ENCODE measurements at places on chromosomes 3 and 15.

DNA sequence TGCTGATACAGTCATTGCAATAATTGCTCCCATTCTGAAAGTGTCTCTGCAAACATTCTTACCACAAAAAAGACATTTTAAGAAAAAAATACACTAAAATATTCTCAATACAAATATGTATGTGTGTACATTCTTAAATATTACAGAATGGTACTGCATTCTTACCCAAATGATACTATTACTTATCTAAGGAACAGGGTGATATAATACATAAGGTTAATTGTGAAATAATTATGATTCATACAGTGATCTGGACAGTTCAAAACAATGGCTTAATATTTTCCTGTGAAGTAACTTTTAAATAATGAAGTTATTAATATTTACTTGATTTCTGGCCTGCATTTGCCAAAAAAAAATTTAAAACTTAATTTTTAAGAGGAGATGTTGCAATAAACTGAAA, 694.6 kb downstream of the TUSC7 start:
- DNase-seq, result no peak

DNA sequence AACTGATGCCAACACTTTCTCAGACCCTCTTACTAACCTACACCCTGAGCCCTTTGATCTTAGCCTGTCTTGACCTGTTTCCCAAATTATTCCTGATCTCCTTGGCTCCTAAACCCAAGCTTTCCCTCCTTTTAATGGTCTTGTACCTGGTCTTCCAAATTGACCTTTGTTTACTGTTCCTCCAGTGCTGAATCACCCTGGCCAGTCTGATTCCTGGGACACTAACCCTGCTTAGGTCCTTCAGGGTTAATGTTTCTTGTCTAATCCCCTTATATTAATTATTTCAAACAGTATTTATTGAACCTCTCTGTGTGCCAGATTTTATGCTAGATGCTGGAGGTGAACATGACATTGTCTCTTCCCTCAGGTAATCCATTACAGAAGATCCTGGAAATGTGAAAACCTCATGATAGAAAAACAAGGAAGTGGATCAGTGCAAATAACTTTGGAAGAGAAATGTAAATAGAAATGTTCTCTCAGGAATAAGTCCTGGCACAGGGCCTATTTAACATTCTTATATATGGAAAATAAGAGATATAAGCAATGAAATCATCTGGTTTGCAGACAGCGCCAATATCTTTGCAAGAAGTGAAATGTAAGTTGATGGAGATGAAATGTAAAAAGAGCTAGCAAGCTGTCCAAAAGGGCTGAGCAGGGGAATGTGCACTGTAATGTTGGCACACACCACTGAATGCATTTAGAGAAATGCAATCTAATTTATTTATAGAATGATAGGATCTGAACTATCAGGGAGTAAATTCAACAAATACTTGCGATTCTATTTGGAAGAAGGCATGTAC, 20.7 kb downstream of the HGD start:
- DNase-seq, result peak; percentile 96

DNA sequence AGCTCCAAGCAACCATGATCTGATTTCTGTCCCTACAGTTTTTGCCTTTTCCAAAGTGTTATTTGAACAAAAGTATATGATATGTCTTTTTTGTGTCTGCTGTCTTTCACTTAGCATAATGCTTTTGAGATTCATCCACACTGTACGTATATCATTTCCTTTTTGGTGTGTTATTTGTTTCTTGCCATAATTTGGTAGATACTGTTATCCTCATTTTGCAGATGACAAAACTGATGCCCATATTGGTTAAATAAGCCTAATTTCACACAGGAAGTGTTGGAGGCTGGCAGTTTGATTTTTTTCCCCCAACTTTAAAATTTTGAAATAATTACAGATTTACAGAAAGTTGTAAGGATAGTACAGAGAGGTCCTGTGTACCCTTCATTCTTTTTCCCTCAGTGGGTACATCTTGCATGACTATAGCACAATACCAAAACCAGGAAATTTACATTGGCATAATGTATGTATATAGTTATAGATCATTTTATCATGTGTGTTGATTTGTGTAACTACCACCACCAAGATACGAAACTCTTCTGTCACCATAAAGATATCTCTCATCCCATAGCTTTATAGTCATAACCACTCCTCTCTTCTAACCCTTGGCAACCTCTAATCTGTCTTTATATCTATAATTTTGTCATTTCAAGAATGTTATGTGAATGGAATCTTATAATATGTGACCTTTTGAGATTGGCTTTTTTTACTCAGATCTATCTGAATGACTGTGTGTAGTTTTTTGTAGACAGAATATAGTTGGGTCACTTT, 55.6 kb downstream of the RASA2 start:
- no peak for DNase-seq

- DNase-seq, result no peak
These were observed 25.3 kb upstream of the ANKRD28 start for GRCh38 chr3:15823092-15823491.

DNA sequence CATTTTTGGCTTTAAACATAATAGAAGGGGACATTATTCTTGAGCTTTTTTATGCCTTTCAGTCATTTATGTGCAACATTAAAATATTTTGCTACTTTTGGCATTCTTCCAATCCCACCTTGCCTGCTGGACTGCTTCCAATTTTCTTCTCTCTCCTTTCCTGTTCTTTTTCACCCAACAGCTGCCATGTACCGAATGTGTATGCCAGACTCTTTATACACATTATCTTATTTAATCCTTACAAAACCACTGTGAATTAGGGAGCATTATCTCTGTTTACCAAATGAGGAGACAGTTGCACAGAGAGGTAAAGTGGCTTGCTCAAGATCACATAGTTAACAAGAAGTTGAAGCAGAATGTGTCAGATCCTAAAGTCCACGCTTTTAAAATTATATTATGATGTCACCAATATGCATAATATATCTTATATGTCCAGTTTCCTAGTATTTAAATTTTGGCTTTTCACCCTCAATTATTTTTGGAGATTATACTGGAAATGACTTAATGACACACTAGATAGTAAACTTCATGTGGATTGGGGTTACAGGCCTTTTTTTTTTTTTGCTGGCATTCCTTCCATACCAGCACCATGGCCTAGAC, 231.5 kb downstream of the THRB start:
- no peak for DNase-seq
